ENCODE measurements at places on chromosomes 7 and 10.

DNA sequence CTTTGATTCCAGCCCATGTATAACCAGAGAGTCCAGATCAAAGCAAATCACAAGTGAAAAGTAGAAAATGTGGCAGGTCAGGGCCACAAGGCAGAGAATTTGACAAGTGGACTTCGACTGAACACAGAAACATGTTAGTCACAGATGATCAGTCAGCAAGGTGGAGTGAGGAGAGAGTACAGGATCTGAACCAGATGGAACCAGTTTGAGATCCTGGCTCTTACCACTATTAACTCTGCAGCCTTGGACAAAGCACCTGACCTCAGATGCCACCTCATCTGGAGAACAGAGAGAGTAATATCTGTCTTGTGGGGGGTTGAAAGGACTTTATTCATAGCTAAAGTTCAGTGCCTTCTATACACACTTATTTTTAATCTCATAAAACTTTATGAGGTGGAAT, 4.4 kb downstream of the MRLN start:
- no peak for DNase-seq

- no peak for DNase-seq
These were observed 102.4 kb downstream of the HIPK2 start for GRCh38 chr7:139675127-139676125.

DNA sequence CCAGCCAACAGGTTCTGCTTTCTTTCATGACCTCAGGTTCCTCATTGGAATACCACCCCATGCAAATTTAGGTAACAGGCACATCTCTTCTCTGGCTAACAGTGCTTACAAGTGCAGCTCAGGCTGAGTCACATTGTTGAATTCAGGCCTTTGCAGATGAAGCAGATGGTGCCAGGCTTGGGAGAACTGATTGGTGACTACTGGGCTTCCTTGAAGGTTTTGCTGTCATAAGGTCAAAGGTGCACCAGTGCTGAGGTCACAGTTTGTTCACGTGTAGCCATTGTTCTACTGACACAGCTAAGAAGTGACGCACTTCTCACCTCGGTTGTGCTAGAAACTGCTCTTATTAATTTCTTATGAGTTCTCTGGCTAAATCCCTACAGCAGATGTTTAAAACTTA, 128.6 kb upstream of the BMPER start:
- DNase-seq: peak; percentile 85

- DNase-seq: no peak
These were observed 50.8 kb upstream of the KLF6 start for GRCh38 chr10:3835770-3836169.

GRCh38 chr10:71423901-71424300, 27.2 kb downstream of the CDH23 start:
- no peak for DNase-seq

DNA sequence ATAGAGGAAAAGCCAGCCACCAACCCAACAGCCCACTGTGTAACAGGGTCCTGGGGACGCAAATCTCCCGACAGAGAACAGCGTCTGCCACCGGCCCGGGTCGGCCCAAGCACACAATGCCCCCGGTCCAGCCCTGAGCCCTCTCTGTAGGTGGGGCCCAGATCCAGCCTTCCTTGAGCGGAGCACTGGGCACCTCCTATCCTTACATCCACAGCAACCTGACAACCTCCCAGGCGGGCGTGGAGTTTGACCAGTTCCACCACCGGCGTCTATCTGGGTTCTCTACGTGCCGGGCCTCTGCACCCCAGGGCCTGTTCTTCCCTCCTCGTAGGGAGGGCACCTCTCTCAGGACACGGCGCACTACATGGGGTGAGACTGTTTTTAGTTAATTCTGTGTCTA, 109.0 kb downstream of the CYTH3 start:
- DNase-seq: no peak

DNA sequence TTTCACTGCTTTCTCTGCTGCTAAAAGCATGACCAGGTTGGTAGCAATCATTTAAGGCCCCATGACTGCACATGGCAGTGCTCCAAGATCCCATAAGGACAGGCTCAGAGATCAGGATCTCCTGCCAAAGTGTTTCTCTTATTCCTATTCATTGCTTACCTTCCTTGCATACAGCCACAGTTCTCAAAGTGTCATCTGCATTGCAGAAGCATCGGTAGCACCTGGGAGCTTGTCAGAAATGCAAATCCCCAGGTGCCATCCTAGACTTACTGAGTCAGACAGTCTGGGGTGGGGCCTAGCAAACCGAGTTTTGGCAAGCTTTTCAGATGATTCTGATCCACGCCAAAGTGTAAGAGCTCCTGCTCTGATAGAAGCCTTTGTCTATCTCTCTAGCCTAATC, 489.0 kb upstream of the AUTS2 start:
- DNase-seq: no peak

- no peak for DNase-seq
These were observed 166.1 kb downstream of the PRKAG2 start for GRCh38 chr7:151710646-151711434.

DNA sequence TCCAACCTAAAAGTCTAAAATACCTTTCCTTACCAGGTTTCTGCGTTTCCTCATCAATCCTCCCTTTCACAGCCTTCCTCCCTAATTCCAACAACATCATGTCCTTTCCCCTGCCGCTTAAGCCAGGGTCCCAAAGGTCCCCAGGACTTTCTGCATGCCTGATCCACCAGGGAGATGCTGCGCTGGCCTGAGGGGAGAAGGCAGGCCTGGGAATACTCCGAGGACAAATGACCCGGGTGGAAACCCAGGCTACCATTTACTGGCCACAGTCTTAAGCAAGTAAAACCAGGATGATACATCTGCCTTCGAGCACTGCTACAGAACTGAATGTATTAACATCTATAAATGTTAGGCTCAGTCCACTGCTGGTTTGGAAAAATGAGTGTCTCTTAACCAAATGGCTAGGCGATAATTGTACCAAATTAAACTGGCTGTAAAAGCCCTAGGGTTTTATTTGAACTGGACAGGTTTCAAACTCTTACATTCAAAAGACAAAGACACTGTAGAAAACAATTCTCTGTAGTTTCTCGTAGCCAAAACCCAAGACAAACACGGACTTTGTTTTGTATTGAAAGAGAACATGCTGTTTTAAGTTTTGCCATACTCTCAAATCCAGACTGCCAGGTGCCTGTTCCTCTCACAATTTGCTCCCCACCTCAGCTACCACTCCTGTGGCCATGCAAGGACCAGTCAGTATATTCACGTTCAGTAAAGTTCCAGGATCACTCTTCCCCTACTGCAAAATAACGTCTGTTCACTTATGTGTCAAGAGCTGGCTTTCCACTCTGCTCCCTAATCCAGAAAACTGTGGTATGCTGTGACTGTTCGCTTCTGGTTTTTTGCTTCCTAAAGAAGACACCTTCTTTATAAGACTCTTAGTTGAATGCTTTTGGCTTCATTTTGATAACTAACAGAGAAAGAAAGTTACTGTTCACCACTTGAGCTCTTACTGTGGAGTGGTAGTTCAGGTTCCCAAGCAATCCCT, 145.7 kb downstream of the RNF216 start:
- peak; percentile 56 for DNase-seq

DNA sequence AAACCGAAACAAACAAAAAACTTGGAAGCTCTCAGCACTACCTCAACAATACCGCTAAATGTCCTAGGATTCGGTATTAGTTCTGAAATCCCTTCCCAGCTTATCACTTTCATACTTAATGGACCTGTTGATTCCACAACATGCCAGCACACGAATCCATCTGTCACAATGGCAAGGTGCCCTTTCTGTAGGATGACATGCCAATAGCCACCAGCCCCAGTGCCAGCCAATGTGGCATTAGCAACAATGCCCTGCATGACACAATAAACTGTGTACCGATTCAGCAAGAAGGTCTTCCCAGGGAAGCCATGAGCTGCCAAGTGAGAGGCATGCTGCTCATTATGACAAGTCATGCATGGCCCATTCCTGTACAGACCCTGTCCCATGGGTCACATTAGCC, 35.6 kb upstream of the CHCHD3 start:
- no peak for DNase-seq

- no peak for DNase-seq
These were observed 133.6 kb upstream of the VWC2 start for GRCh38 chr7:49639808-49640207.
